Stimulated activated CD4-positive, alpha-beta T cell treated with anti-CD3 and anti-CD28 coated beads, Interleukin-12 subunit alpha, Interleukin-12 subunit beta, amount 100 ng/mL, for 48 hours (primary cell): ENCODE measurements at places on chromosomes 13 and 19.

GRCh38 chr19:45069056-45069455 is 7.2 kb downstream of the ZNF296 start:
- no peak for DNase-seq

- no peak for DNase-seq
Observed at GRCh38 chr19:32880622-32881021, 11.1 kb upstream of the SLC7A9 start.

GRCh38 chr19:7260161-7260560 is 34.1 kb downstream of the INSR start:
- DNase-seq, result no peak

- no peak for DNase-seq
Observed at GRCh38 chr19:6067975-6068374, 42.3 kb downstream of the RFX2 start.

GRCh38 chr19:16118489-16119033 is 6.9 kb downstream of the RAB8A start:
- DNase-seq, result peak; percentile 61

DNA sequence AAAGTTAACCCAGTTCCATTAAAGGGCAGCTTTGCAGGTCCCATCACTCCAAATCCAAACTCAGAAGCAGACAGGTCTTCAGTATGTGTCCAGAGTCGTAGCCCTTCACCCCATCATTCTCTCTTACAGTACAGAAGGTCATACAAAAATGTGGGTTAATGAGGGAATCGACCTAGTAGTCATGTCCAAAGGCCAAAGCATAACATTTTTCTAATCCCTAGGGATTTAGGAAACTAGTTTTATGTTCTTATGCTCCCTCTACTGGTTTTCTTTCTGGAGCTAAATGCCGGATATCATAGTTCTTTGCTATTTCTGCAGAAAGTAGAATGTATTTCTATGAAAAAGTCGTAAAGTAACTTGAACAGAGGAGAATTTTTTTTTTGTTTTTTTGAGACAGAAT is 72.2 kb downstream of the DHRS12 start:
- DNase-seq, result no peak

- DNase-seq, result peak; percentile 36
Observed at GRCh38 chr19:48480558-48481500, 11.7 kb downstream of the CYTH2 start.
